ENCODE measurements at places on chromosomes 12 and 14.

DNA sequence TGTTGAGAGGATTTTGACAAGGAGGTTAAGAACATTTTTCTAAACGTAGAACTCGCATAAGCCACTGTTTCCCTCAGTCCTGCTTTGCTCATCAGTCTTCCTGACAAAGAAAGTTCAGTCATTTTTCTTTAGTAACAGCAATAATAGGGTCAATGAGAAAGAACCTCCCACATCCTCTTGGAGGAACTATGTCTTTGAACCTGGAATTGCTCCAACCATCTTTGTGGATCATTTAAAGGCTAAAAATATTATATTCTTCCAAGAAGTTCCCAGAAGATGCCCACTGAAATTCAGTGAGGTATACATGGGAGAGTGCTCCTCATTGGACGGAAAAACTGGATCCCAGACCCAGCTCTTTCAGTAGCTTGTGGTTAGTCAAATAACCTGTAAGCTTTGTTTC lies 282.8 kb upstream of the FAR2 start:
- DNase-seq = no peak

DNA sequence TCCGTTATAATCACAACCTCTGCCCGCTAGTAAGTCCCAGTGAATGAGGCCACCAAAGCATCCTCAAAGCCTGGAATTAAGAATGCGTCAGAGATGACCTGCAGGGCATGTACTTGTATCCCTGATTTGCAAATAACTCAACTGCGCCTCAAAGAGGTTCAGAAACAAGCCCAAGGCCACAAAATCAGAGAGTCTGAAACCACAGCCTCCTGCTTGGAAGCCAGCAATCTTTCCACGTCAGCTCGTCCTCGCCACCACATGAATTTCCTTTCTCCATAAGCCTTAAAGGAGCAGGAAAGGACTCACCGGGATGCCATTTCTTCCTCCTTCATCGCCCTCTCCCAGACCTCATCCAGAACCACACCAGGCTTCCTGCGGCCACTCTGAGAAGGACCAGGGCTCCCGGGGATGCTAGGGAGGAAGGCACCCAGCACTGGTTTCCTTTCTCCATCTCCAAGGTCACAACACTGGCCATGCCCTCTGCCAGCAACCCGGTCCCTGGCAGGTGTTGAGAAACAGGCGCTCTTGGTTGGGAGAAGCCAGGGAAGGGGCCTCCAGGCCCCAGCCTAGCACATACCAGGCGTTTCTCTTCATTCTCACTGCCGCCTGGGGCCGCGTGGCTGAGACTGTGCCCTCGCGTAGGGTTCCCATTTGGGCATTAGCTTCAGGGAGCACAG lies 191.2 kb upstream of the DIO3 start:
- no peak for DNase-seq

- DNase-seq = no peak
Measured at GRCh38 chr12:10235761-10236631, 23.3 kb downstream of the GABARAPL1 start.

DNA sequence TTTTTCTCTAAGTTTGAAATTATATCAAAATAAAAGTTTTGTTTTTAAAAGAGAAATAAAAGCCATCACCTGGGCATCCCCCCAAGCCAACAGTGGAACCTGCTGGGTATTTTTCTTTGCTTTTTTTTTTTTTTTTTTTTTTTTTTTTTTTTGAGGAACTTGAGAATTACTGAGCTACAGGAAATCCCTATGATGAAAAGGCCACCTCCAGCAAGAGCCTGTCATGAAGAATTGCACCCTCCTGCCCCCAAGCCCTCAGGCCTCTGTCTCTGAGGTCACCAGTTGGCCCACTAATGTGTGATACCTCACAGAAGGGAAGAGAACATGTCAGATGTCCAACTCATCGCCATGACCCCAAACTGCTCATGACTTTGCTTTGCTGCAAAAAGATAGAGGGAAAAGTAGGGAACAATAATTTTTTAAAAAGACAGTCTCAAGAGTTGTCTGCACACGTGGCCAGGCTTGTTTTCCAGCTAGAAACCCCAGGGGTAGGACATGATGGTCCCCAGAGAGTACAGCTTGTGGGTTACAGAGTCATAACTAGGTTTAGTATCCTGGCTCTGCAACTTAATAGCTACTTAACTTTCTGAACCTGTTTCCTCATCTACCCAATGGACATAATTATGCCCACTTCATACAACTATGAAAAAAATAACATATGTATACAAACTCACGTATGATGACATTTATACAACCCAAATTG lies 124.3 kb upstream of the EGLN3 start:
- DNase-seq = no peak

- no peak for DNase-seq
Measured at GRCh38 chr14:74281069-74281468, 21.7 kb downstream of the ABCD4 start.

GRCh38 chr14:75278422-75279152 lies at the start of gene FOS:
Gene FOS (plus strand): TSS chr14:75278828. CDS start chr14:75278983, 155 bp downstream.
- peak; percentile 96 for DNase-seq

GRCh38 chr12:111544032-111544431 lies 55.1 kb downstream of the ATXN2 start:
- DNase-seq = no peak

- DNase-seq = peak; percentile 75
Measured at GRCh38 chr12:82517027-82517426, 158.7 kb downstream of the METTL25 start.

GRCh38 chr14:26056036-26056616 lies 541.7 kb downstream of the NOVA1 start:
- DNase-seq = no peak

- DNase-seq = peak; percentile 58
Measured at GRCh38 chr12:52926596-52927234, 21.8 kb upstream of the KRT8 start.

DNA sequence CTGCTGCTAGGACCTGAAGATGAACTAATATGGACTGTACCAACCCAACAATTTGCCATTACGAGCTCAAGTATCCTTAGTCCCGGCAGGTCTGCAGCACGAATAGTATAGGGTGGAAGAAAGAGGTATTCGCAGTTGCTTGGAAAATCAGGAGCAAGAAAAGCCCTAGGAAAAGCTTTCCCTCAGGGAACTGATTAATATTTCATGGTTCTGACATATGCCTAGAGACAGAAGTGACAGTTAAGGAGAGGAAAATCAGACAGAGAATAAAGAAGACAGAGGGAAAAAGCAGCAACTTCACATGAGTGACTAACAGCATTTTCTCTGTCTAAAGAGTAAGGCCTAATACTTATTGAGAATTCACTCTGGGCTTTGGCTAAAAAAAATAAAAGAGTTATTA lies 602.9 kb upstream of the ATP2B1 start:
- no peak for DNase-seq

DNA sequence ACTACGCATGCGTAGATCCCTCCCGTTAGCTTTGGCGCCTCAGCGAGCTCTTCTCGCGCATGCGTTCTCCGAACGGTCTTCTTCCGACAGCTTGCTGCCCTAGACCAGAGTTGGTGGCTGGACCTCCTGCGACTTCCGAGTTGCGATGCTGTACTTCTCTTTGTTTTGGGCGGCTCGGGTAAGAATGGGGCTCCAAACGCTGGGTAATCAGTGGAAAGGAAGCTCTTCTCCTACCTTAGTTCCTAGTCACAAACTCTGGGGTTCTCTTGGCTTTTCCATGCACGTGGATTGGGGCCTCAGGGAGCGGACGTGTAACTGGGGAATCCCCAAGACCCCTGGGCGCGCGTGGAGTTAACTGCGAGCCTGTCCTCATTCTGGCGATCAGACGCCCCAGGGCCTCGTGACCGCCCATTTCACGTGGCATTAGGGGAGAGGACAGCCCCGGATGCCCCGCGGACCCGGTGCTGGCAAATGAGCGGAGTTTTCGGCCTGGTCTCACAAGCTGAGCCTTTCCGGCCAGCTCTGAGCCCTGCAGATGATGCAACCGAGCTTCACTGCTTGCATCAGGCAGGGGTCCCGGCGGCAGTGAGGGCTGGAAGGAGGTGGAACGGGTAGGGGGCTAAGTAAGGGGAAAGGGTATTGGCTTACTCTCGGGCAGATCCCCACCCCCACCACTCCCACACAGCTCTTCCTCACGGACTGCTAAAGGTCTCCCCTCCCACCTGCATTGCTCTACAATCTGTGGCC lies at the start of gene SHMT2:
Gene SHMT2, plus strand, starts transcription at position 78 of the 747 bp plus-strand sequence. Its CDS starts 68 bp downstream, at position 146.
- DNase-seq = peak; percentile 98

DNA sequence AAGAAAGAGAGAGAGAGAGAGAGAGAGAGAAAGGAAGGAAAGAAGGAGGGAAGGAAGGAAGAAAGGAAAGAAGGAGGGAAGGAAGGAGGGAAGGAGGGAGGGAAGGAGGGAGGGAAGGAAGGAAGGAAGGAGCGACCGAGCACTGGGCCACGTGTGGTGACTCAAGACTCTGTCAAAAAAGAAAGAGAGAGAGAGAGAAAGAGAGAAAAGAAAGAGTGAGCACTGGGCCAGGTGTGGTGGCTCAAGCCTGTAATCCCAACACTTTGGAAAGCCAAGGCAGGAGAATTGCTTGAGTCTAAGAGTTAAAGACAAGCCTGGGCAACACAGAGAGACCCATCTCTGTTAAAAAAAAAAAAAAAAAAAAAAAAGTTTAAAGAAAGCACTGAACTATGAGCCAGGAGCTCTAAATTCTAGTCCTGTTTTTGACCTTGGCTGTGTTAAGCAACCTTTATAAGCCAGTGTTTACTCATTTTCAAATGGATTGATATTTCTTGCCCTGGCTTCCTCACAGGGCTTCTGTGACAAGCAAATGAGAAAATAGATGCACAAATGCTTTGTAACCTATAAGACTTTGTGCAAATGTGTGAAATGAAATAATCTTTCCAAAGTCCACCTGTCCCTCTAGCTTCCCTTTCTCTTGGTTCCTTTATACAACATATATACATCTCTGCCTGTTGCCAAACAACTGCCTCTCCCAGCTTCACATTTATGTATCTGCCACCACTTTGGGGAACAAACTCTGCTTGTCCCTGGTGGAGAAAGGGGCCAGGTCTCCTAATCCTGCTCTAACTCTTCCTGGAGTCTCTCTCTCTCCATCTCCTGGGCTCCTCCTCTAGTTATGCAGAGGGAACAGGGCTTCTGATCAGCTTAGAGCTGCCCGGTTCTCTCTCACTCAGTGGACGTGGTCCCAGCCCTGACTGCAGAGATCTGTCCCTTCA lies 16.1 kb upstream of the PLEKHG6 start:
- no peak for DNase-seq

GRCh38 chr12:28868414-28868813 lies 280.7 kb upstream of the FAR2 start:
- no peak for DNase-seq

DNA sequence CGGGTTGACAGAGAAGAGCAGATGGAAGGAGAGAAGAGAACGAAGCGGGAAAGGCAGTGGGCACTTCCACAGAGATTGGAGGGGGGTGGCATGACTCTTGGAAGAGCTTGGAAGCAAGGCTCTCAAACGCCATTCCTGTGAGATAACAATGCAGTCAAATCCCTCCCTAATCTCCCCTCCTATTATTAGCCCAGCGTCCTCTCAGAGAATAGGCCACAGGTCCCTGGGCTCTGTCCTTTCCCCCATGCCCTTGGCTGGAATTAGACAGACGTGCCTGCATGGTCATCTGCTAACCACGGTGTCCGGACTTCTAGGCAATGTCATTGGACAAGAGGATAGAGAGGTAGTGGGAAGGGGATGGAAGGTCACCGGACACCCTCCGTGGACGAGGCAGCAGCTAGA lies 8.0 kb upstream of the MYH7 start:
- DNase-seq = peak; percentile 37

DNA sequence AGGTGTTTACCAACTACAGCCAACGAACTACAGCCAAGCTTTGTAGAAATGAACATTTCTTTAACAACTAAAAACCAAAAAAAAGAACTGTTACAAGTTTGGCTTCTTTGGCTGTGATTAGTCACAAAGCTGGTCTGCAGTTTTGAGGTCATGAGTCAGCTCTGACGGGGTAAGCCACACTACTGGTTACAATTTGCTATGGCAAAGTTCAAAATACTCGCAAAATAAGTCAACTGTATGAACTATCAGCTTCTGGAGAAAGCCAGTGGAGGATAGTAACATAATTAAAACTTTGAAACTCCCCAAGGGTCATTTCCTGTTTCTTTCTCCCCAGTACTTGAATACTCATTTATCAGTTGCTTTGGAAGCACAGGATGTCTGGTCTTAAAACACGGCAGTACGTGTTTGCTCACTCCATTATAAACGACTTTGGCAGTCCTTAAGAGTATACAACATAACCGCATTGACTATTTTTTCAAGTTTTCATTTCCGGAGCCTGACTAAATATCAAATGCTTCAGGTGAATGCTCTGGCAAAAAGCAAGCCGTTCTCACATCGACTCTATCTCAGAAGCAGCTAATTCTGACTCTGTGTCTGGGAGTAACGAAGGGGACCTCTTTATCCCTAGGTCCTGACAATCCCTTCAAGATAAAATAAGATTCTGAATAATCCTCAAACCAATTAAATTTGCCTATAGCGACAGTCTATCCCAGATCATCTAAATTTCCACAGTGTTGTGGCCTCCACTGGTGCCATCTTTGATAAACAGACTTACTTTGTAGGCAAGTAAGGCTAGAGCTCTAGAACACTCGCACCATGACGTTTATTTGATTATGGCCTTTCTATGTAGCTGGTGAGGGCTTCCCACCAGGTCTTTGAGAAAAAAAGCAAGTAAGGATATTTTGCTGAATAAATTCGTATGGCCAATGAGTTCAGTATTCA lies 10.6 kb downstream of the PHLDA1 start:
- DNase-seq = peak; percentile 85

DNA sequence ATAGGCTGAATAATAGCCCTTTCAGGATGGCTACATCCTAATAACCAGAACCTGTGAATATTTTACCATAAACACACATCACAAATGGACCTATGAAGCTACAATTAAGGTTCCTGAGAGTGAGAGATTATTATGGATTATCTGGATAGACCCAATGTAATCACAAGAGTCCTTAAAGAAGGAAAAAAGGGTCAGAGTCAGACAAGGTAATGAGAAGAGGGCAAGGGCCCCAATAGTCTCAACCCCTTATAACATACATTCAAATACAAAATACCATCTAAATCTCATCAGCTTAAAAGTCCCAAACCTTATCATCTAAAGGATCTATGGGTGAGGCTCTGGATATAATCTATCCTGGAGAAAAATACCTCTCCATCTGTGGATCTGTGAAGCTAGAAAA lies 64.7 kb downstream of the GARIN6 start:
- DNase-seq = no peak

DNA sequence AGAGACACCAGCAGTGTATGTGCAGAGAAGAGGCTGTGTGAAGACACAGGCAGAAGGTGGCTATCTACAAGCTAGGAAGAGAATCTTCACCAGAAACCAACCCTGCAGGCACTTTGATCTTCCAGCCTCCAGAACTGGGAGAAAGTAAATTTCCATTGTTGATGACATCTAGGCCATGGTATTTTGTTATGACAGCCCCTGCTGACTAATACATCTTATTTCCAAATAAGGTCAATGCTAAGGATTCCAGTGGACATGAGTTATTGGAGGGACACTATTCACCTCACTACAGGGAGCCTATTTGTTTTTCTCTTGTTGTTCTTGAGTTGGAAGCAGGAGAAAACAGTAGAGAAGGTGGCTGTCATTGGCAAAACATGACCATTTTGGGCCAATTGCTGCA lies 88.5 kb upstream of the RIN3 start:
- DNase-seq = no peak
